ENCODE measurements at places on chromosomes 3 and 15. TPM values are rescaled to one million over a fixed set of nuclear protein-coding genes. Genes with fewer than 3 reads are reported as not detected.

CHL1 gene
- 17.9 TPM for total RNA-seq

SNTN gene
- total RNA-seq = not detected

CMTM8 gene
- total RNA-seq = 6.0 TPM

ENTPD3 gene
- total RNA-seq = 0.86 TPM

EXD1 gene
- 0.12 TPM for total RNA-seq

DNAH12 gene
- total RNA-seq = 0.52 TPM

CLDN16 gene
- 3.2 TPM for total RNA-seq

MOBP gene
- 0.14 TPM for total RNA-seq

IMPG2 gene
- total RNA-seq = 0.29 TPM

SPCS1 gene
- total RNA-seq = 106 TPM

COPB2 gene
- 138 TPM for total RNA-seq

TSEN2 gene
- 13.6 TPM for total RNA-seq

SST gene
- 3.0 TPM for total RNA-seq

VGLL3 gene
- 39.2 TPM for total RNA-seq

ACSBG1 gene
- total RNA-seq = 0.83 TPM

LEO1 gene
- total RNA-seq = 18.0 TPM

RTP2 gene
- total RNA-seq = not detected

NDN gene
- total RNA-seq = 61.9 TPM

LRRC3B gene
- total RNA-seq = 0.37 TPM

KNG1 gene
- total RNA-seq = 0.43 TPM

PATL2 gene
- total RNA-seq = 2.2 TPM

ZPLD1 gene
- 14.2 TPM for total RNA-seq

CEP152 gene
- total RNA-seq = 5.5 TPM

TNNC1 gene
- 0.81 TPM for total RNA-seq

CEMIP gene
- total RNA-seq = 1.6 TPM

GRIP2 gene
- 2.1 TPM for total RNA-seq

ASB14 gene
- total RNA-seq = not detected

MORC1 gene
- not detected for total RNA-seq

FBXO40 gene
- 0.03 TPM for total RNA-seq

ATRIP gene
- 4.6 TPM for total RNA-seq

TRAT1 gene
- 0.78 TPM for total RNA-seq

GPR149 gene
- total RNA-seq = not detected

ALDH1A2 gene
- 134 TPM for total RNA-seq

WDR93 gene
- total RNA-seq = 0.49 TPM

ZCWPW2 gene
- total RNA-seq = 1.4 TPM

SCAMP5 gene
- total RNA-seq = 57.2 TPM

CPA3 gene
- total RNA-seq = 46.6 TPM

GOLGA8T gene
- total RNA-seq = 0.66 TPM

POPDC2 gene
- total RNA-seq = 53.2 TPM

TRIM59 gene
- 5.6 TPM for total RNA-seq

SCAANT1 gene
- not detected for total RNA-seq

SPRED1 gene
- total RNA-seq = 37.8 TPM

GLDN gene
- 20.7 TPM for total RNA-seq

NPHP3 gene
- 19.2 TPM for total RNA-seq

SH2D7 gene
- 2.3 TPM for total RNA-seq

ACAP2 gene
- total RNA-seq = 47.0 TPM

PLEKHO2 gene
- 31.5 TPM for total RNA-seq

SLC6A11 gene
- 0.12 TPM for total RNA-seq

MYH15 gene
- total RNA-seq = not detected

ZNF620 gene
- 3.2 TPM for total RNA-seq

GOLGA8J gene
- not detected for total RNA-seq
